ENCODE measurements at places on chromosomes 7 and 10. TPM values are rescaled to one million over a fixed set of nuclear protein-coding genes. Genes with fewer than 3 reads are reported as not detected.

- no peak for DNase-seq
Measured at GRCh38 chr10:113691381-113691780, 11.7 kb downstream of the CASP7 start.

GRCh38 chr7:73668886-73669230 lies 1.2 kb downstream of the VPS37D start:
- no peak for DNase-seq

DNA sequence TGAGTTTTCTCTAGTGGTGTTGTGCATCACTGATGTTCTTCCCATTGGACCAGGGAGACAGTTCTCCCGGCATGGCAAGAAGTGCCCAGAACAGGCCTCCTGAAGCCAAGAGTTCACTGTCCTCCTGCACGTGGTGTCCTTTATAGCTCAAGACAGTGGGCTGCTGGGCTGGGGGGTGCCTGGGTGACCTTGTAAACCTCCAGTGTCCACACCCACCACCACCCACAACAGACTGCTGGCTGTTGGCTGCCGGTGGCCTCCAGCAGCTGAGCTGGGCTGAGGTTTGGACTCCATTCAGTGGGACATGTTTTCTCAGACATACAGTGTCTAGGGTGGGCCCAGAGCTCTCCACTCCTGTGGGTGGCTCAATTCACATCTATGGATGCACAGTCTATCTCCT lies 42.2 kb downstream of the HK1 start:
- no peak for DNase-seq

TMEM176A gene
- 17.1 TPM for polyA plus RNA-seq

- DNase-seq, result no peak
Measured at GRCh38 chr7:46424934-46425333, 503.9 kb upstream of the IGFBP3 start.

KIAA1217 gene
- polyA plus RNA-seq, result 15.4 TPM

UCN3 gene
- polyA plus RNA-seq, result 0.86 TPM

- DNase-seq, result no peak
Measured at GRCh38 chr7:28840592-28840995, 117.5 kb downstream of the TRIL start.

All from spinal cord (tissue), 10 donors.